ENCODE measurements at places on chromosomes 3 and 15.

GRCh38 chr3:15726043-15726442 is 71.7 kb downstream of the ANKRD28 start:
- DNase-seq: no peak

GRCh38 chr3:139797724-139798343 is 120.1 kb upstream of the NMNAT3 start:
- DNase-seq: no peak

- no peak for DNase-seq
Observed at GRCh38 chr15:68391121-68391520, 40.8 kb downstream of the ITGA11 start.

- no peak for DNase-seq
Observed at GRCh38 chr15:29205186-29205585, 64.4 kb downstream of the NSMCE3 start.

DNA sequence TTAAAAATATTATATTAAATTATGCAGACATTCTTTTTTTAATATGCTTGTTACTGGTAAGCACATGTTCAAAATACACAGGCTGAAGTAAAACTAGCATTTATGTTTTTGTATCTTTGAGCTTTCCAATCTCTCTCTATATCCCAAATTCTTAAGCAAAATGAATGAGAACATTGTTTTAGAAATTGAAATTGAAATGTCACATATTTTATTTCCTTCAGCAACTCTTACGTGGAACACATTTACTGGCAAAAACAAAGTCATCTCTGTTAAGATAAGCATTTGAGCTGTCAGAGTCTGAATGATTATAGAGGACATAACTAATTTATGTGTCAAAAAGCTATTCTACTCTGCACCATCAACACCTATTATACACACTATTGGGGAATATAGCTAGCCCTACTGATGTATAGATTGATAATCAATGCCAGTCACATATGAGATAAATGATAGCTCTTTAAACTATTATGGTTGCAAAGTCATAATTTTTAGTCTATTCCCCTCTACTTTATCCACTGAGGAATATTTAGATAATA is 535.4 kb upstream of the BCHE start:
- no peak for DNase-seq

GRCh38 chr3:69761896-69762767 is 22.9 kb downstream of the MITF start:
- DNase-seq: no peak

DNA sequence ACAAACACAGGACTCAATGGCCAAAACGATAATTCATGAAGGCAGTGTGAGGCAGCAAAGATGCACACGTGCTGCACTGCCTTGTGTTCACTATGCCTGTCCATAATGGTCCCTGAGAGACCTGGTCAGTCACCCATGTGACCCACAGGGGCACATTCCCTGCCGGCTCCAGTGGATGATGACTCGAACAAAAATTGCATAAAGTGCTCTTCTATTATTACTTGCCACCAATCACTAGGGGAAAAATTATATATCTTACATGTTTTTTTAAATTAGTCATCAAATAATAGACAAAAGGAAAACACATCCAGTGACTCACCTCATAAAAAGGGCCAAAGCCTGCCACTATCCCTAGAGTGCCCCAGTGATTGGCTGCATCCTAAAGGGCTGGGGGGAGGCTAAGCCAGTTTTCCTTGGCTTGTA is 47.5 kb downstream of the UBP1 start:
- no peak for DNase-seq

DNA sequence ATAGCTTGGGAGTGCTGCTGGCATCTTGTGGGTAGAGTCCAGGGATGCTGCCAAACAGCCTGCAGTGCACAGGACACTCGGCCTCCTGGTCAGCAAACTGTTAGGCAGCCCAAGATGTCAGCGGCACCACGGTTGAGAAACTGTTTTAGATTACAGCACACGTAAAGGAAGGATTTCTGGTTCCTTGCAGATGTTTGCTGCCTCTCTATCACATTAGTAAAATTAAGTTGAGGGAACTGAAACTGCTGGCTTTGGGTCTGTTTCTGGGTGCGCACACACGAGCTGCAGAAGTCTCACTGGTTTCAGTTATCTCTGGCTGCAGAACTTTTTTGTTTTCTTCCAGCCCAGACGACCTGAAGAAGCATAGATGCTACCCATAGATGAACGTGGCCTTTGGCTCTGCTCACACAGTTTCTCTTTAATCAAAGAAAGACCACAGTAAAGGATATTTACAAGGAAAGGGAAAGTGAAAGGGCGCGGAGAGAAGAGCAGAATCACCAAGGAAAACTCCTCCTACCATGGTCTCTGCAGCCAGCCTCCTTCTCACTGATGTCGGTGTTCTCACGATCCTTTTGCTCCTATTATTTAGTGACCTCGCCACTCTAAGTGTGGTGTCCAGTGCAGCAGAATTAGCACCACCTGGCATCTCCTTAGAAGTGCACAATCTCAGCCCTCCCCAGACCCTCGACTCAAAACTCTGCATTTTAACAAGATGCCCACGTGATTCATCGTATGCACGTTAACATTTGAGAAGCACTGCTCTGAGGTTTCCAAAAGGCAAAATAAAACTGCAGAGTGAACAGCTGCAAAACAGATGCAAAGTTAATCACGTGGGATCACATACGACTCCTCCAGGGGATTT is 50.6 kb upstream of the AKAP13 start:
- peak; percentile 35 for DNase-seq

DNA sequence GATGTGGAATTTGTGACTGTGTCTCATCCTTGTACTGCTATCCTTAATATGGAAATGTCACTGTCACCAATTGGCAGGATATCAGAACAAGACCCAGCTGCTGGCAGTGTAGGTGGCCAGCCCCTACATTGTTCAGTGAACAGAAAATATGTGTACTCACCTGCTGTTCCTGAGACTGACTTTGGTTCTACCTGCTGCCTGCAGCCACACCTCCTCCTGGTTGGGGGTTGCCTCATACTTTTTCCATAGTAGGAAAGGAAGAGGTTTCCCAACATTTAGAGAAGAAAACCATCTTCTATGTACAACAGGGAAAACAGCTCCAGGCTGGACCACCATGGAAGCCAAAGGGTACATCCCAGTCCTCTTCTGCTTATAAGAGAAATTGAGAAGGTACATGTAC is 35.9 kb downstream of the SLC12A1 start:
- DNase-seq: no peak
